Right lung (tissue), 10 donors: ENCODE measurements at places on chromosomes 3 and 15. TPM values are rescaled to one million over a fixed set of nuclear protein-coding genes. Genes with fewer than 3 reads are reported as not detected.
A peak's percentile ranks its signal among the peaks of the same experiment; 100 is the strongest.

Gene CFAP20DC
- 6.2 TPM for polyA plus RNA-seq

Gene PPM1L
- 4.6 TPM for polyA plus RNA-seq

GRCh38 chr3:105345156-105345555, 21.6 kb upstream of the ALCAM start:
- no peak for DNase-seq

- DNase-seq: no peak
These were observed 105.1 kb downstream of the WDR76 start for GRCh38 chr15:43931790-43932435.

GRCh38 chr3:187919544-187919943, 174.3 kb upstream of the BCL6 start:
- DNase-seq: no peak

GRCh38 chr3:184176377-184177330, 2.0 kb downstream of the AP2M1 start:
- no peak for DNase-seq

Gene KCNAB1
- polyA plus RNA-seq: 1.3 TPM

Gene GRK7
- 0.14 TPM for polyA plus RNA-seq

GRCh38 chr3:53167418-53168174, 6.6 kb downstream of the PRKCD start:
- no peak for DNase-seq

Gene PRR20G
- not detected for polyA plus RNA-seq

Gene PRICKLE2
- 33.6 TPM for polyA plus RNA-seq

DNA sequence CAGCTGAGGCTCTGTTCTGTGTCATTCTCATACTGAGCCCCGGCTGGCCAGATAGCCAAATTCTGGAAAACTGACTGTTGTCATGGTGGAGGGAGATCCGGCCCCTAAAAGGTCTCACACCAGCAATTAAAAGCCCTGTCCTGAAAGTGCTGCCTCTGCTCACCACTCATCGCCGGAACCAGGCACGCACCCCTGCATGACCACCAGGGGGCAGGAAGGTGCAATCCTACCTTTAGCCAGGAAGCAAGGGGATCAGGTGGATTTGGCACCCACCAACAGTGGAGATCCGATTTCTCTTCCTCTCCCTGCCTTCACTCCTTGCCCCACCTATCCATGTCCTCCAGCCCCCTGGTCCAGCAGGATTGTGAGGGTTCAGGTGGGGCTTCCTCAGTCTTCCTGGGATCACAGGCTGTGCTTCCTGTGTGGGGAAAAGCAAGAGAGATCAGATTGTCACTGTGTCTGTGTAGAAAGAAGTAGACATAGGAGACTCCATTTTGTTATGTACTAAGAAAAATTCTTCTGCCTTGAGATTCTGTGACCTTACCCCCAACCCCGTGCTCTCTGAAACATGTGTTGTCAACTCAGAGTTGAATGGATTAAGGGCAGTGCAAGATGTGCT, 16.1 kb upstream of the CACNA2D2 start:
- no peak for DNase-seq

DNA sequence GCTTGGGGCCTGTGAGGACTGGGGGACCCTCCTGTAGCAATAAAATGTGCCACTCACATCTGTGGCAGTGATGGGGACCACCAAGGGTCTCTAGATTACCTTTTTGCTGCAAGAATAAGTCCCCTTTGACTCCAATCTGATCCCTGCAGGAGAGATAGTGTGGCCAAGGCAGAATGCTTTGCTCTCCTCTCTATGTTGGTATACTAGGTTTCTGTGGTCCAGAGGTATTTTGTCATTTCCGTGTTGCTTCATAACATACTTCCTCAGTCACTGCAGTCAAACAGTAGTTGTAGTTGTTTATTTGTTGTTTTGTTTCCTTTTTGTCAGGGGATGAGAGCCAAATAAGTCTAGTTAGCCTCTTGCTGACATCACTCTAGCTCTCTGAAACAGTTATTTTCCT, 13.1 kb upstream of the NAALADL2 start:
- no peak for DNase-seq

DNA sequence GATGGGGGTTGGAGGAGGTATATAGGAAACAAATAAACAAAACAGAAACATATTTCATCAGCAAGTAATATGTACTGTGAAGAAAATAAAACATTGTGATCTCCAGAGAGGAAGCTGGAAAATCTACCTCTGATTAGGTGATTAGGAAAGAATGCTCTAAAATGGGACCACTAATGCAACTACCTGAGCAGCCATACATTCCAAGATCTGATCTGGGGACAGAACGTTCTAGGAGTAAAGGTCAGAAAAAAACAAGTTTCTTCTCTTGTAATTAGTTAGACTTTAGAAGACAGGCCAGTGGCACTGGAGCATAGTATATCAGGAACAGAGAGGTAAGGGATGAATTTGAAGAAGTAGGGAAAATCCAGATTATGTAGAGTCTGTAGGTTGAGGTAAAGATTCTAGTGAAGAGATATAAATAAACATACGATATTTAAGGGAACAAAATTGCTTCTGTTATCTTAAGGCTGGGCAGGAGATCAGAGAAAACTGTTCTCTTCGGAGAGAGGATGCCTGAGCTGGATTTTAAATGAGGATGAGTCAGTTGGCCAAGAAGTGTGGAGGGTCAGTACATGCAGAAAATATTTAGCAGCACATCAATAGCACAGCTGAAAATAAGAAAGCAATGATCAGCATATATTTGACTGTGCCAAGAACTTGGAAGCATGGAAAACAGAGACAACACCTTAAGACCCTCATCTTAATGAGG, 429.5 kb downstream of the NLGN1 start:
- peak; percentile 1 for DNase-seq
